DMS79 treated with DMSO at 0.1 percent for 48 hours (cell line): ENCODE measurements at places on chromosomes 6 and 20.

- no peak for DNase-seq
Observed at GRCh38 chr6:123022975-123023374, 26.9 kb downstream of the CLVS2 start.

DNA sequence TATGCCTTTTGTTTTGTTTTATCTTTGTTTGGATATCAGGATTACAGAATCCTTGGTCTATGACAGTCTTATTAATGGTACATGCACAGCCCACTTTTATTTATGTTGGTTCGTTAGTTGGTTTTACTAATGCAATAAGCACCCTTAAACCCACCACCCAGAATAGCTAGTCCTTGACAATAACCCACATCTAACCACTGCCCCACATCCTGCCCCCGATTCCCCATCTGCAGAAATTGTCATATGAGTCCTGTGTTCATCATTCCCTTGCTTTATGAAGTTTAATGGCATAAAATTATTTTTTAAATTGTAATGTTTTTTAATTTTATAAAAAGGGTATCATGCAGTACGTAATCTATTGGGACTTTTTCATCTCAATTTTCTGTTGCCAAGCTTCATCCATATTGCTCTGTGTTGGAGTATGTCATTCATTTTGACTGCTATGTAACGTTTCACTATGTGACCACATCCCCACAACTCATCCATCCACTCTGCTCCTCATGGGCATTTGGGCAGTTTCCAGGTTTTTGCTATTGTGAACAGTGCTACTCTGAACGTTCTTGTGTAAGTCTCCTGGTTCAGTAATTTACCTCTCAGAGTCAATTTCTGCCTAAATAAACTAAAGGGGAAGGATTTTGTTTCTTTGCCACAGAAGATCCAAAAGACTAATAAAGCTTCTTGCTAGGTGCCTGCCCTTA lies 150.4 kb downstream of the MRPL14 start:
- no peak for DNase-seq

- DNase-seq: no peak
Observed at GRCh38 chr20:49808753-49809152, 3.9 kb upstream of the SLC9A8 start.

DNA sequence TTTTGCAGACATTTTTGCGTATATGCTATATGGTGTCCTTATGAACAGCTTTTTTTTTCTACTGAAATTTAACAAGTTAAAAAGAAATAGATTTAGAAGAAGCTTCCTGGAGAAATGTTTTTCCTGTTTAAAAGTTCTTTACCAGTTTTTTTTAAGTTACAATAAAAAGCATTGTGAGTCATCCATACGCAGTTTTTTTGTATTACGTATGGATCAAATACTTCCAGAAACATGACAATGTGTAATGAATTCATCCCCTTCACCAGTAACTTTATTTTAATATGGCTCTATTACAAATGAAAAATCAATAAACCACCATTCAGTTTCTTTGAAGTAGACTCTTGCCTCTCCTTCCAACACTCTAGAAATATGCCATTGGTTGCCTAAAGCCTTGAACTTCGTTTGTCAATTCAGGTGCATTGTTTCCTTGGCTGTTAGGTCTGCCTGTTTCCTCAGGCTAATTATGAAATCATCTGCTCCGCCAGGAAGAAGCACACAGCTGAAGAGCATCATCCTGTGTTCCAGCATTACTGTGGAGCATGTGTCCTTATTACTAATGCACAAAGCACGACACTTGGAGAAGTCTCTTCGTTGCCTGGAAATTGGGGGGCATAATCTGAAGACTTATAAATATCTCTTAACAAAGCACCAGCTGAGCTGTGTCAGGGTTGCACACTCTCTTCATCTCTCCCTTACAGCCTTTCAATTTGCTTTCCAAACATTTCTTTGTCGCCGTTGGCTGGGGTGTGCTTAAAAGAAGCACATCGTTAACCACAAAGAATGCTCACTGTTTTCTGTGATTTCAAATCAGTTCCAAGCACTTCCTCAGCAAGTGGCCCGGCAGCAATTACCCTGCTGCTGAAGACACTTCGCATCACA lies 9.6 kb downstream of the MOXD1 start:
- peak; percentile 6 for DNase-seq

GRCh38 chr6:118748311-118749062 lies 97.1 kb upstream of the CEP85L start:
- peak; percentile 79 for DNase-seq

DNA sequence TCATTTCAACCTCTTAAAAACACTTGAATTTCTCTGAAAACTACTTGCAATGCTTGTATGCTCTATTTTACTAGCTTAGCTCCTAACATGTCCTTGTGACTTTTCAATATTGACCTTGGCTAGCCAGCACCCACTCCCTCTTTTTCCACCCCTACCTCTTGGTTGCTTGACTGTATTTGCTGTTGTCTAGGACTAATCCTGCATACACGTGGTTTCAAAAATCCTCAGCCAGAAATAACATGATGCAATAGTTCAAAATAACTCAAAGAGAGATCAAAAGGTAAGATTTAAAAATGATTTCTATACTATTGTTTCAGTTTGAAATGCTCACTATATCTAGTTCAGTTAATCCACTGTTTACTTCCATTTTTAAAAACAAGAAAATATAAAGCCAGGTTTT lies 102.3 kb upstream of the TBX18 start:
- no peak for DNase-seq

GRCh38 chr6:12034349-12034748 lies 22.2 kb downstream of the HIVEP1 start:
- DNase-seq: no peak

GRCh38 chr6:56483929-56484328 lies 158.8 kb downstream of the DST start:
- DNase-seq: no peak

GRCh38 chr6:105825210-105825609 lies 260.9 kb upstream of the PRDM1 start:
- DNase-seq: no peak

- DNase-seq: no peak
Observed at GRCh38 chr6:21438237-21438985, 155.1 kb upstream of the SOX4 start.

GRCh38 chr20:36454698-36455427 lies 86.5 kb upstream of the MYL9 start:
- no peak for DNase-seq

DNA sequence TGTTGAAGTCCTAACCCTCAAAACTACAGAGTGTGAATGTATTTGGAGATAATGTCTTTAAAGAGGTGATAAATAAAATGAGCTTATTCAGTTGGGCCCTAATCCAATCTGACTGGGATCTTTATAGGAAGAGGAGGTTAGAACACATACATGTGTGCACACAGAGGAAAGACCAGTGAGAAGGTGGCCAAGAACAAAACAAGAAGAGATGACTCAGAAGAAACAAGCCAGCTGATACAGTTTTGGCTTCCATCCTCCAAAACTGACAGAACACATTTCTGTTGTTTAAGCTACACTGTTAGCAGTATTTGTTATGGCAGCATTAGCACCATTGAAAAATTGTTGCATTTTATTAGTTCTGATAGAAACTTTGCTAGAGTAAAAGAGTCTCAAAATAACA lies 609.3 kb upstream of the IMPG1 start:
- no peak for DNase-seq

DNA sequence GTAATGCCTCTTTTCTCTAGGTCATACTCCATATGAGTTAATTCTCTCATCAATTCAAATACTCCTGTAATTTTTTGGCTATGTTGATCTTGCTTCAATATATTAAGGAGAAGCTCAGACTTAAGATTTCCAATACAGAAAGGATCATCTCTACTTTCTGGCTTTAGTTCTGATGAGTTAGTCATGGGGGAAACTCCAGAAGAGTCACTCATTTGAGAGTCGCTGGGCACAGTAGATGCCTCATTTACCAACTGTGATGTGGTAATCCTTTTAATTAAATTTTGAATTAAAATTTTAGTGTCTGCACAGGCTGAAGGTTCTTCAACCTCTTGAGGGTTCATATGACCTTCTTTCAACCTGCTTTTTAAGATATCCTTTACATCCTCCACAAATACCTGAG lies 38.5 kb downstream of the DST start:
- no peak for DNase-seq

DNA sequence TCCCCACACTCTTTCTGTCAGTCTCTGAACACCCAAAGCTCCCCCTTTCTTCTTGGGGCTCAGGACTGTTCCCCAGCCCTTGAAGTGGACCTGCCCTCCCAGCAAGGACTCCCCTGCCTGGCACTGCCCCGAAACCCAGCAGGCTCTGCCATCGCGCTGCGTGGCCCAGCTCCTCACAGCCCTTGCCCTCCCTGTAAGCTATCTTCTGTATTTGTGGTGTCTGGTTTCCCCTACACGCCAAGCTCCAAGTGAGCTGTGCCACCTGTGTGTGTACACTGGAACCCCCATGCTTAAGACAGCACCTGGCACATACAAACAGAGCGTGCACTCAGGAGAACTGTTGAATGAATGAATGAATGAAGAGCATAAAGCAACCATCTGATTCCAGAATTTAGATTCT lies 57.7 kb downstream of the TMEM242 start:
- peak; percentile 56 for DNase-seq

- DNase-seq: no peak
Observed at GRCh38 chr6:66103954-66104353, 396.9 kb upstream of the EYS start.

DNA sequence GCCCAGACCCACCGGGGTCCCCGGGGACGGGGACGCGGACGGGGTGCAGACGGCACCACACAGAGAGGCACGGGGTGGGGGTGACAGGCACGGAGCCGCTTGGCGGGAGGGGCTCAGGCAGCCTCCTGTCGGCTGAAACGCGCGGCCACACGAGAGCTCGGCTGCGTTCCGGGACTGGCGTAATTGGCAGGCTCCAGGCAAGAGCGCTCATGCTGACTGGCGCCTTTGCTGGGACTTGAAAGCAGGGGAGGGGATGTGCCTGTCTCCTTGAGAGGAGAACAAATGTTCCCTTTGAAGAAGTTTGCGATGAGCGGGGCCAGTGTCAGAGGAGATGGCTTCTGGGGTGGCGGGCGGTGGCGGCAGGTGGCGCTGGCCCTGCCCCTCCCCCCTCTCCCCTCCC lies 25.8 kb downstream of the BHLHE23 start:
- DNase-seq: peak; percentile 84

DNA sequence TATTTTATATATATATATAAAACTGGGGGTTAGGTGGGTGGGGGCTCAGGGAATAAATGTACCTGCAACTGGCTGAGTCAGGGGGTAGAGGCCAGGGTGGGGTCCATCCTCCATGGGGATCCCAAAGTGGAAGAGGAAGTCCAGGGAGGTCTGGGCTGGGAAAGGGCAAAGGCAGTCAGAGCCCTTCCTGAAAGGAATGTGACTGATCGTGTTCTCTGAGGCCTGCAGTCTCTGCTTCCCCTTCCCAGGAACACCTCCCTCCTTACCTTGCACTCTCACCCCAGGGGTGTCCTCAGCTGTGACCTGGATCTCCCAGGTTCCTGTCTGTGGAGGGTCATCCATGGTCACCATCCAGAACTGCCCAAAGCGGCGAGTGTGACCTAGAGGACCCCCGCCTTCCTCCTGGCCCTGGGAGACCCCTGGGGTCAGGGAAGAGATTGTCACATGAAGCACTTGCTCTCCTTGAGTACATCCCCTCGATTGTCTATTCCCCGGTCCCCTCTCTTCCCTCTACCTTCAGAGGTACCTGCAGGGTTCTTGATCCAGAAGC lies 4.7 kb downstream of the SAPCD1 start:
- no peak for DNase-seq

DNA sequence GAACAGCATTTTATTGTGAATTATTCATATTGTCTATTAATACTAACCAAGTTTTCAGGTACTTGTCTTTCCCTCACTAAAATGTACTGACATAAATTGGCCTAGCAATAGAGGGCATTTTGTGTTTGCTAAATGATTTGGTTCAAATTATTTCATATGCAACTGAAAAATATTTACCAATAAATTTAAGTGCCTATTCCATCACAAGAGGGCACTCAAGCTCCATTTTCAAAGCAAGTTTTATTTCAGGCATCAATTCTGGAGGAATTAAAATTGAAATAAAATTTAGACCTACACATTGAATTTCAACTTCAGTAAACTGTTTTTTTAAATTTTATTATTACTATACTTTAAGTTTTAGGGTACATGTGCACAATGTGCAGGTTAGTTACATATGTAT lies 114.3 kb upstream of the SYNCRIP start:
- peak; percentile 11 for DNase-seq

- peak; percentile 52 for DNase-seq
Observed at GRCh38 chr20:35617397-35618262, 2.0 kb downstream of the SPAG4 start.

DNA sequence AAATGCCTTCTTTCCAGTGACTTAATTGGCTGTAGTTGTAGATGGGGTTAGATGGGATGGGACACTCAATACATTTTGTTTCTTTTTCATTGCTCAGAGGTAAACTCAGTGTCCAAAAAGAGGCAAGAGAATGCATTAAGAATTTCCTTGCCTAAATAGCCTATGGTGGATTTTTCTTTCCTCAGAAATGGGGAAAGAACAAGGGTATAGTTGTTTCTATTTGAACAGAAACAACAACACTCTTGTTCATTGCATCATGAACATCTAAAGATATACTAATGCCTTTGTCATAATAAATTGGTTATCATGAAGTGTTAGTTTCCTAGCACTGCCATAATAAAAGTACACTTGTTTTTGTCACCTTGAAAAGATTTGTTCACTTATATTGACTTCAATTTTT lies 14.6 kb upstream of the DEFB123 start:
- DNase-seq: no peak

GRCh38 chr20:8255945-8256632 lies 124.0 kb downstream of the PLCB1 start:
- peak; percentile 8 for DNase-seq

- no peak for DNase-seq
Observed at GRCh38 chr6:159075506-159076228, 30.9 kb upstream of the TAGAP start.
